T-helper 2 cell treated with Interferon-gamma antibody and Interleukin-4, amounts not matched to agents 5 μg/mL and 100 μg/mL, for 36 hours (primary cell): ENCODE measurements at places on chromosomes 3 and 15.

DNA sequence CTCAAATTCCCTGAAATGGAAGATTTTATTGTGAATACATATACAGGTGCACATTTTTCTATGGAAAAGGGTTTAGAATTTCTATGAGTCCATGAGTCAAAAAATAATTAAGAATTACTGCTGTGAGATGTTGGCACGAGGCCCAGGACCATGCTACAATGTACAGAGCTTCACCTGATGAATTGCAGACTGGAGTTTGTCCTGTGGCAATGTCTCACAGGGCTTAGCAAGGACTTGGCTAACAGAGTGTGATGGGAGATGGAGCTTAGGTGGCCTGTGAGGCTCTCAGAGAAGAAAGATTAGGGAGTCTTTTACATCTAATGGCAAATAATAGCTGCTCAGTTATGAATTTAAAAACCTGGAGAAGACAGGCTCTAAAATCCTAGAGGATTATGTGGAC, 219.5 kb upstream of the CBLB start:
- H3K27ac ChIP-seq, result no peak overlapping the region
- H3K4me3 ChIP-seq, result no peak overlapping the region

DNA sequence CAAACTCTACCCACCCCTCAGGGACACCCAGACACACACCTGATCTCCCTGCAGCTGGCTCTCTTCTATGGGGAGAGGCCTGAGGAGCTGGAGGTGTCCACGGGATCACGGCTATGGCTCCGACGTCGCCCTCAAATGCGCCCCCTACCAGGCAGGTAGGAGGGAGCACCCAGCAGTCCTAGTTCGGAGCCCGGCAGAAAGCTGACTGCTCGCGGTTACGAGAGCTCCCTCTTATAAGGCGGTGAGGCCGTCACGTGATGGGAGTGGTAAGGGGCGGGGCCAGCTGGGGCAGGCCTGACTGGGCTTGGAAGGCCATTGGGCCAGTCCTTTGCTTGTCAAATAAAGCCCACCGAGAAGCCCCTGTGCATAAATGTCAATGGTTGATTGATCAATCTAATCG, at the start of gene PRR20G:
PRR20G (minus strand) TSS at position 207 of the 400 bp plus-strand sequence. CDS start 681 bp downstream, outside the sequence.
- H3K4me3 ChIP-seq, result no peak within 1 kb of the TSS
- no peaks in the 10 kb centered on the region for H3K27me3 ChIP-seq
- H3K36me3 ChIP-seq, result no peaks in the 10 kb centered on the region
- H3K4me1 ChIP-seq, result no peaks in the 10 kb centered on the region

- H3K27ac ChIP-seq, result no peak overlapping the region
- H3K36me3 ChIP-seq, result no peaks in the 10 kb centered on the region
- peaks cover 25% of the 10 kb centered on the region for H3K27me3 ChIP-seq
- H3K4me3 ChIP-seq, result no peak overlapping the region
Measured at GRCh38 chr15:45399381-45400212, 21.3 kb upstream of the GATM start.

GRCh38 chr3:154971341-154971740, 108.8 kb upstream of the MME start:
- no peaks in the 10 kb centered on the region for H3K4me1 ChIP-seq
- H3K36me3 ChIP-seq, result no peaks in the 10 kb centered on the region
- no peak overlapping the region for H3K4me3 ChIP-seq
- no peaks in the 10 kb centered on the region for H3K27me3 ChIP-seq
- no peak overlapping the region for H3K27ac ChIP-seq
- DNase-seq, result no peak

- no peak overlapping the region for H3K4me3 ChIP-seq
- DNase-seq, result no peak
- H3K4me1 ChIP-seq, result no peaks in the 10 kb centered on the region
- H3K27ac ChIP-seq, result no peak overlapping the region
Measured at GRCh38 chr3:31114929-31115283, 220.4 kb upstream of the GADL1 start.

- H3K36me3 ChIP-seq, result no peaks in the 10 kb centered on the region
- H3K4me1 ChIP-seq, result no peaks in the 10 kb centered on the region
- no peak overlapping the region for H3K4me3 ChIP-seq
- H3K27ac ChIP-seq, result no peak overlapping the region
- no peaks in the 10 kb centered on the region for H3K27me3 ChIP-seq
- no peak for DNase-seq
Measured at GRCh38 chr15:100186960-100187359, 154.8 kb downstream of the ADAMTS17 start.
